Hematopoietic multipotent progenitor cell treated with erythropoietin and hydrocortisone succinate and interleukin-3 and kit ligand, for 6 days (in vitro differentiated cells): ENCODE measurements at places on chromosomes 13 and 19.
A peak's percentile ranks its signal among the peaks of the same experiment; 100 is the strongest.

- DNase-seq: no peak
Measured at GRCh38 chr13:48818495-48819356, 157.0 kb upstream of the FNDC3A start.

DNA sequence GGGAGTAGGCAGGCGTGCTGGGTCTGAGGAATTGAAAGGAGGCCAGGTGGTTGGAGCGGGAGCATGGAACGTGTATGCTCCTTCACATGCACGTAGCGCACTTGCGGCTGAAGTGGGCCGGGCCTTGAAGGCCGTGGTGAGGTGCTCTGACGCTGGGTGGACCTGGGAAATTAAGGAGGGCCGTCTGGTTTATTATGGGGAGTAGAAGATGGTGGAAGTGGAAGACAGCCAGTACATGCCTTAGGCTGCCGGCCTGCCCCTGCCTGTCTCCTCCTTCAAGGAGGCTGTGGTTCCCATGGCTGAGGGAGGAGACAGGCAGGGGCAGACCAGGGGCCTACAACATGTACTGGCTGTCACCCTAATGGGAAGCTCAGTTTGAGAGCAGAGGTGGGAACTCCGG is 23.9 kb downstream of the GATAD2A start:
- no peak for DNase-seq

- no peak for DNase-seq
Measured at GRCh38 chr19:48498595-48499311, 12.9 kb downstream of the LMTK3 start.

- DNase-seq: no peak
Measured at GRCh38 chr19:5096536-5096935, 127.6 kb downstream of the KDM4B start.

DNA sequence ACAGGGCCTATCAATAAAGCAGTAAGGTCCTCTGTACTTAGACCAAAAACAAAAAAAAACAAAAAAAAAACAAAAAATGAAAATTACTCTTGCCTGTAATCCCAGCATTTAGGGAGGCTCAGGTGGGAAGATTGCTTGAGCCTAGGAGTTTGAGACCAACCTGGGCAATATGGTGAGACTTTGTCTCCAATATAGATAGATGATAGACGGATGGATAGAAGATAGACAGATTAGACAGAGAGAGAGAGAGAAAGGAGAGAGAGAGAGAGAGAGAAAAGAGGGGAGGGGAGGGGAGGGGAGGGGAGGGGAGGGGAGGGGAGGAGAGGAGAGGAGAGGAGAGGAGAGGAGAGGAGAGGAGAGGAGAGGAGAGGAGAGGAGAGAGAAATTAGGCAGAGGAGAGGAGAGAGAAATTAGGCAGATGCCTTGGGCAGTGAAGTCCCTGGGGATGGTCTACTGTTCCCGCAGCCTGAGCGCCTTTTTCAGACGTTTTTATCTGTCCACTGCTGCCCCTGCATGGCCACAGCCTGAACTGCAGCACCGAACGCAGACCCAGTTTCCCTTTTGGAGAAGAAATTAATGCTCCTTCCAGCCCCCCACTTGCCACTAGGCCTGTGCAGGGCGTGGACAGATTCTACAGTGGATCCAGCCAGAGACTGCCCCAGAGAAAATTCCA is 9.8 kb upstream of the ZNF627 start:
- DNase-seq: peak; percentile 87

DNA sequence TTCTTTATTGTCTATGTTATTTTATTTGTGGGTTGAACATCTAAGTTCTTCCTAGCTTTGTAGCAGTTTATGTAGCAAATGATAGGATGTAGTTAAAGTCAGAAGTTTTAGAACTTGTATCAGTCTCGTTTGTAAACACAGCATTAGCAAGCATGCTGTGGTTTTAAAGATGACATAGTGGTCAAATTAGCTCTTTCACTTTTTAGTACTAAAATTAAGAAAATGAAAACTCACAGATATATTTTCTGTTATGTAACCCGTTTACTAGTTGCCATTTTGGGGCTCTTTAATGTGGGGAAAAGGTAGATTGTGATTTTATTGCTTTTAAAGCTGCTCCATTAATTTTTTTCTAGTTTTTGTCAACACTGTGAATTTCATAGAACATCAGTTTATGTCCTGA is 216.5 kb downstream of the PCCA start:
- no peak for DNase-seq

DNA sequence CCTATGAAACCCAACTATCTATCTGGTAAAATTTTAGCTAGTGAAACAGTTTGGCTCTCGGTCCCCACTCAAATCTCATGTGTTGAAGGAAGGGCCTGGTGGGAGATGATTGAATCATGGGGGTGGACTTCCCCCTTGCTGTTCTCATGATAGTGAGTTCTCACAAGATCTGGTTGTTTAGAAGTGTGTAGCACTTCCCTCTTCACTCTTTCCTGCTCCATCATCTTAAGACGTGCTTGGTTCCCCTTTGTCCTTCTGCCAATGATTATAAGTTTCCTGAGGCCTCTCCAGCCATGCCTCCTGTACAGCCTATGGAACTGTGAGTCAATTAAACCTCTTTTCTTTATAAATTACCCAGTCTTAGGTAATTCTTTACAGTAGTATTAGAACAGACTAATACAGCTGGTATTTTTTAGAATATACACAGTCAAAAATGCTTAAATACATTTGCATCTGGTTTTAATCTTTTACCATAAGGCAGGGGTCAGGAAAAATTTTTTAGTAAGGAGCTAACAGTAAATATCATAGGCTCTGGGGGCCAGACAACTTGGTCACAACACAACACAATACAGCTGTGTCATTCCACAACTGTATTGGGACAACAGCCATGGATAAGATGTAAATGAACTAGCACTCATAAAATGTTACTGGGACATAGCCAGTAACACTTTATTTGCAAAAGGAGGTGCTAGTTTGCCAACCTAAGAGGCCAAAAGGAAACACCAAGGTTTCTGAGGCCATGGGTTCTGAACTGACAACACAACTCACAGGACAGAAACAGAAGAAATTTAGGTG is 24.3 kb downstream of the DZIP1 start:
- DNase-seq: no peak

DNA sequence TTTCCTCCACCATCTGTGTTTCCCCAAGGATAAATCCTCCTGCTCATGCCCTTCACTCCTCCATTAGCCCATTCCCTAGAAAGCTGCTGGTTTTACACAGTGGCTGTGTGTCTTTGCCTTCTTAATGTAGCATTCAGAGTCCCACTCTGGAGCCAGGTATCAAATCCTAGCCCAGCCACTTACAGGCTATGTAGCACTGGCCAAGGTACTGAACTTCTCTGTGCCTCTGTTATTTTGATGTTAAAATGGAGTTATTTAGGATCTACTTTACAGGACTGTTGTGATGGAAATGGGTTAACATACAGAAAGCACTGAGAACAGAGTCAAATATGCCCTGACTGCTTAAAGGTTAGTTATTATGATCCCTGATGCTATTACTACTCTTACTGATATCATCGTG is 1.5 kb upstream of the ZSCAN4 start:
- DNase-seq: no peak

- no peak for DNase-seq
Measured at GRCh38 chr19:13064092-13064489, 38.6 kb downstream of the LYL1 start.

DNA sequence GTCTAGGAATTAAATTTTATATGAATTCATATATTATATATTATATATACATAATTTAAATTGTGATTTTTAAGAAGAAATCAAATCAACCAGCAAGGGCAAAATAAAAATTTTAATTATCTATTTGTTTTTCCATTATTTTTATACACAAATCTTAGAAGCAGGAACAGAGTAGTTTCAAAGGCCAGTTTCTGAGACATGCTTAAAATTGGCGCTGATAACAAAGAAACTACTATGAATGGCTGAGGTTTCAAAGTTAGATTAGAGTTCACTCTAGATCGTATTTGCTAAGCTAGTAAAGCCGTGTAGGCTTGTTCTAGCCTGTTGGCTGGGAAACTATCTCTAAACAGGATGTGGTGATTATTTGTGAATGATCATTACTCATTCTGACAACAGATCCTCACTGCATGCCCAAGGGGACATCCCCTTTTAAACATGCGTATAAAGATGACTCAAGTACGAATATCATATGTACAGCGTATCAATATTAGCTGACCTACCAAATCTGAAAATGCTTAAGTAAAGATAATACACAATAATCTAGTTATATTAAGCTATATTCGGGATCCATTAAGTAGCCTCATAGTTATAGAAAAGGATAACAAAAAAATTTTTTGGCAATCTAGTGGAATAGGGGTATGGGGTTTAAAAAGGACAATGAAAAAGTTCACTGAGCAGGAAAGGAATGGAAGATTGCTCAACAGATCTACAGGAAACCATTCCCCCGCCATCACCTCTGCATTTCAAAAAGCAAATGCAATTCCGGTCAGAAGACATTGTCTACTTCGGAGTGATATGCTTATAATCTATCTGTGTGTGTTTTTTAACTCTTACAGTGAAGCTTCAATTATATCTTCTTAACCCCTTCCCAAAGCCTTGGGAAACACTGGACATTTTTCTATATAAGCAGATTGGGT is 150.1 kb downstream of the SHISA2 start:
- DNase-seq: no peak

DNA sequence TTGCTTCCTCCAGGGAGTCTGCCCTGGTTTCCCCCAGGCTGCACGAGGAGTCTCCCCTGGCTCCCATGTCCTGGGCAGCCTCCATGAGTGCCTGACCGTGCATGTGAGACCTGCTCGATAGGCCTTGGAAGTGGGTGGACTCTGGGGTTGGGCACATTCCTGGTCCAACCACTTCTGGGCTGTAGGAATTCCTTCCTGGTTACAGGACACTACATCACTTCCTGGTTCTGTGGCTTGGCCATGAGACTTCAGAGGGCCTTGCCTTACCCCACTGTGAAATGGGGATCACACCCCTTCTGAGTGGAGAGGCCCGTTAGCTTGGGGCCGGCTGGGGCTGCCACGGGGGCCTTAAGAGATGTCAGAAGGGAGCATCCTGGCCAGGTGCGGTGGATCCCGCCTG is 4.0 kb upstream of the ZNF628 start:
- DNase-seq: no peak

DNA sequence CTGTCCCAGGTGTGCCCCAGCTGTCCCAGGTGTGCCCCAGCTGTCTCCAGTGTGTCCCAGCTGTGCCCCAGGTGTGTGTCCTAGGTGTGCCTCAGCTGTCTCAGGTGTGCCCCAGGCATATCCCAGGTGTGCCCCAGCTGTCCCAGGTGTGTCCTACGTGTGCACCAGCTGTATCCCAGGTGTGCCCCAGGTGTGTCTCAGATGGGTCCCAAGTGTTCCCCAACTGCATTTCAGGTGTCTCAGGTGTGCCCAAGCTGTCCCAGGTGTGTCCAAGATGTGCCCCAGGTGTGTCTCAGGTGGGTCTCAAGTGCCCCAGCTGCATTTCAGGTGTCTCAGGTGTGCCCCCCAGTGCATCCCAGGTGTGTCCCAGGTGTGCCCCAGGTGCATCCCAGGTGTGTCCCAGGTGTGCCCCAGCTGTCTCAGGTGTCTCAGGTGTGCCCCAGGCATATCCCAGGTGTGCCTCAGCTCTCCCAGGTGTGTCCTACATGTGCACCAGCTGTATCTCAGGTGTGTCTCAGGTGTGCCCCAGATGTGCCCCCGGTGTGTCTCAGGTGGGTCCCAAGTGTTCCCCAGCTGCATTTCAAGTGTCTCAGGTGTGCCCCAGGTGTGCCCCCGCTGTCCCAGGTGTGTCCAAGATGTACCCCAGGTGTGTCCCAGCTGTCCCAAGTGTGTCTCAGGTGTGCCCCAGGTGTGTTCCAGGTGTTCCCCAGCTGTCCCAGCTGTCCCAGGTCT is 1.3 kb upstream of the GRK1 start:
- no peak for DNase-seq
